Activated CD8-positive, alpha-beta T cell treated with anti-CD3 and anti-CD28 coated beads for 36 hours (primary cell): ENCODE measurements at places on chromosomes 3 and 15. TPM values are rescaled to one million over a fixed set of nuclear protein-coding genes. Genes with fewer than 3 reads are reported as not detected.

SAXO2 gene
- 2.8 TPM for total RNA-seq

ABCC5 gene
- total RNA-seq, result 16.2 TPM

FGF7 gene
- not detected for total RNA-seq

MEX3B gene
- total RNA-seq, result 0.69 TPM

AGBL1 gene
- total RNA-seq, result not detected

ALDH1A2 gene
- total RNA-seq, result 1.4 TPM

C3orf80 gene
- total RNA-seq, result 0.13 TPM

DTX3L gene
- 25.9 TPM for total RNA-seq

HDC gene
- total RNA-seq, result not detected

BFSP2 gene
- total RNA-seq, result 1.1 TPM

SMARCC1 gene
- total RNA-seq, result 113 TPM

TIMP4 gene
- not detected for total RNA-seq

DNA sequence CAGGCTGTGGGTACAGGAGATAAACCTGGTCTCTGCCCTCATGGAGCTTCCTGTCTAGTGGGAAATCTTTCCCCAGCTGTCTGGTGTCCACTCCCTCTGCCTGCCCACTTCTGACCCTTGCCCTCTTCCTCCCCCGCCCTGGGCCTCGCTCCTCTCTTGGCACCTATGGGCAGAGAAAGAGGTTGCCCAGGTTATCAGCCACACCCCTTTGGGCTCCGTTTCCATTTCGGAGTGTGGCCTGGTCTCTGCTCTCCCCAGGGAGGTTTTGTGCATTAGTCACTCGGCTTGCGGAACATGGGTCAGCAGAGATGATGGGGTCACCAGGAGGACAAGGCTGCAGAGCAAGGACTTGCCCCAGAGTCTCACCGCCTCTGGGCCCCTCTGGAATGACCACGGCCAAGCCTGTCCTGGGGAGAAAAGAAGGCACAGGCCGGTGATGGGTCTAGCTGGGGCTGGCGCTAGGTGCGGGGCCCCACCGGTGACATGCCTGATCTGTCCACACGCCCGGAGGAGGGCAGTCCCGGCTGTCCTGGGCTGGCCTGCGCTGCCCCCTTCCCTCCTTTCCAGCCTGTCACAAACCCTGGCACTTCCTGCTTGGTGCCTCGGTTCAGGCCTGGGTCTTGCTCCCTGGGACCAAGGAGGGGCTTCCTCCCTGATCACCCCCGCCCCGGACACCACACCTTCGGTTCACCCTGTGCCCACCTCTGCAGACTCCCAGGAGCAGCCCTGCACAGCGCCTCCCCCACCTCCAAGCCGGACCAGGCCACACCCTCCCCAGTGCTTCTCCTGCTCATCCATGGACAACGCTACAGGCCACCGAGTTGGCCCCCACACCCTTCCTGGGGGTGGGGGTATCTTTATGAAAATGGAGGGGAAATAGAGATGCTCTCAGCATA, 35.6 kb upstream of the MUC4 start:
- DNase-seq, result no peak
- peaks cover 7% of the 10 kb centered on the region for H3K4me1 ChIP-seq
- peaks cover 2% of the 10 kb centered on the region for H3K27me3 ChIP-seq

- DNase-seq, result no peak
- no peak overlapping the region for H3K4me3 ChIP-seq
- no peak overlapping the region for H3K27ac ChIP-seq
- peaks cover 8% of the 10 kb centered on the region for H3K4me1 ChIP-seq
- H3K36me3 ChIP-seq, result peaks cover 2% of the 10 kb centered on the region
These were observed 121.3 kb downstream of the CHST2 start for GRCh38 chr3:143240886-143241285.

DNA sequence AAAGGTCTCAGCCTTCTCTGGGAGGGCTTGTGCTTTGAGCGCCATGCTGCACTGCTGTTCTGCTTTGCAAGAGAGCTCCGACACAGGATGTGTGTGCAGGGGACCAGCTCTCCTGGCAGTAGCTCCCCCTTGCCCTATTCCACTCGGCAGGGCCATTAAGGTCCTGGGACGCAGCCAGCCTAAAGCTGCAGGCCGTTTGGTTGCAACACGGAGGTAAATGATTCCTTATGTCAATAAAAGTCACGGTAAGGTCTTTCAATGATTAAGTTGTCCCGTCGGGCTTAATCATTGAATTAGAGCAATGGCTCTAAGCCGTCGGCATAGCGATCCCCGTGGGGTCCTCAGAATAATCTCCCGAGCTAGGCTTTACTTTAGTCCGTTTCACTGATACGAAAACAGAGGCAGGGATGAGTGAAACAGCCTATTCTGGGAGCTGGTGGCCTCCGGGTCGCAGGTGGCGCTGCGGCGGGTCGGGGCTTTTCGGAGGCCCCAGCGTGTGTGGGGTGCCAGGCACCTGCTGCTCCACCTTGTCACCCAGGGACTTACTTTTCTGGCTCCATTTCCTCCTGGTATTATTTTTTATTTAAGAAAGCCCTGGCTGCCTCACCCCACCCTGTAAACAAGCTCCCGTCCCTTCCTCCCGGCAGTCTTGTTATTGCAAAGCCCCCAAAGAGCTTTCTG, 525.2 kb downstream of the OCA2 start:
- H3K27me3 ChIP-seq, result no peaks in the 10 kb centered on the region
- no peaks in the 10 kb centered on the region for H3K4me1 ChIP-seq
- no peak overlapping the region for H3K4me3 ChIP-seq
- DNase-seq, result no peak
- no peaks in the 10 kb centered on the region for H3K36me3 ChIP-seq

DNA sequence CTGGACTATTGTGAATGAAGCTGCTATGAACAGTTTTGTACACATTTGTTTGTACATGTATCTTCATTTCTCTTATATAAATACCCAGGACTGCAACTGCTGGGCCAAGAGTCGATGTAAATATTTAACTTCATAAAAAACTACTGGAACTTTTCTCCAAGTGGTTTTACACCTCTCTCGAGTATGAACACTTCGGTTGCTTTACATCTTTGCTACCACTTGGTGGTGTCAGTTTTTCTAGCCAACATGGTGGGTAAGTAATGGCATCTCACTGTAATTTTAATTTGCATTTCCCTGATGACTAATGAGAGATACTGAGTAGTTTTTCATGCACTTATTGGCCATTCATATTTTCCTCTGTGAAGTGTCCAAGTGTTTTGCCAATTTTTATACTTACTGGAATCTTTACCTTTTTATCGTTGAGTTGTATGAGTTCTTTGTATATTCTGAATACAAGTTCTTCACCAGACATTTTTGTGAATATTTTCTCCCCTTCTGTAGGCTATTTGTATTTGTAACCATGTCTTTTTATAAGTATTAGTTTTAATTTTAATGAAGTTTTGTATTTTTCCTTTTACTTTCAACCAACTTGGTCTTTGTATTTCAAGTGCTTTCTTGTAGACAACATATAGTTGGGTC, 44.4 kb downstream of the PCOLCE2 start:
- H3K36me3 ChIP-seq, result no peaks in the 10 kb centered on the region
- peaks cover 8% of the 10 kb centered on the region for H3K27me3 ChIP-seq
- H3K27ac ChIP-seq, result no peak overlapping the region
- H3K4me1 ChIP-seq, result no peaks in the 10 kb centered on the region

DNA sequence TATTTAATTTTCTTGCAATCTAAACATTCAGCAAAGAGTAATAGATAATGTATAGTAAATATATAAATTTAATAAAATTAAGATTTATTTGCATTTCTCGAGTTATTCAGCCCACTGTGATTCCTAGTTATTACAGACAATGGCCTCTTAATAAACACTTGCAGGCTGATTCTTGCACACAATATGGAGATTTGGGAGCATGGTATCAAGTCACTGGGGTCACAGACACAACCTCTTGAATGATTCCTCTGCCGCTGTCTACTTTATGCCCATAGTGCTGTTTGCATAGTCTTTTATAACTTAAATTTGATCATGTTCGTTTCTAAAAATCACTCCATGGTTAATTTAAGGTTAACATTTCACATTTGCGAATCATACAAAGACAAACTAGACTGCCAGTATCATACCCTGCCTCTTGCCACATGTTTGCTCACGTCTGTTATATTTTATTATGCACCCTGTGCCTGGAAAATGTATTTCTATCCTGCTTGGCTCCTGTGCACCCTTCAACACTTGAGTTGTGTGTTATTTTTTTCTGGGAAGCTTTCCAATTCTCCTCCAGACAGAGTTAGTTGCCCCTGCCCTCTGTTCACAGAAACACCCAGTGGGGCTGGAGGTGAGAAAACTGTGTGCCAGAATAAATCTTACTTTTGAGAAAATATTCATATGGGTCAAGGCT, 206.3 kb upstream of the ROBO1 start:
- no peaks in the 10 kb centered on the region for H3K27me3 ChIP-seq

DNA sequence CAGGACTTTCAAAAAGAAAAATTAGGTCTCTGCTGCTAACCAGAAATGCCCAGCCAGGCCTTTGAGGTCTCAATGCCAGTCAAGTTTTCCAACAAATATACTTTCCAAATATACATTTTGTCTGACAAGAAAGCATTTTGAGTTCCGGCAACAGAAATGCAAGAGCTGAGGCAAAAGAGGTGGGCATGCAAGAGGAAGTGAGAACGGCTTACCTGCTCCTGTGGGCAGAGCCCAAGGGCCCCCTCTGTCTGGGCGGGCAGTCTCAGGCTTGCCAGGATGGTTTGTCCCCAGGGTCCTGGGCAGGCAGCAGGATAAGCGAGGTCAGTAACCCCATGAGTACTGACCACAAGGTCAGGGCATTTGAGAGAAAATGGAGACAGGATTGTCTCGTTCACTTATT, 136.1 kb upstream of the TOPAZ1 start:
- H3K27me3 ChIP-seq, result peaks cover 26% of the 10 kb centered on the region
- H3K36me3 ChIP-seq, result no peaks in the 10 kb centered on the region

- no peaks in the 10 kb centered on the region for H3K36me3 ChIP-seq
- peaks cover 1% of the 10 kb centered on the region for H3K27me3 ChIP-seq
- no peak for DNase-seq
These were observed 73.9 kb upstream of the KCNH8 start for GRCh38 chr3:19074257-19074900.

GRCh38 chr3:160665784-160666526, 11.0 kb upstream of the ARL14 start:
- peaks cover 3% of the 10 kb centered on the region for H3K27me3 ChIP-seq
- peak overlapping the region; percentile 21 for H3K27ac ChIP-seq
- no peak overlapping the region for H3K4me3 ChIP-seq
- H3K36me3 ChIP-seq, result no peaks in the 10 kb centered on the region

DNA sequence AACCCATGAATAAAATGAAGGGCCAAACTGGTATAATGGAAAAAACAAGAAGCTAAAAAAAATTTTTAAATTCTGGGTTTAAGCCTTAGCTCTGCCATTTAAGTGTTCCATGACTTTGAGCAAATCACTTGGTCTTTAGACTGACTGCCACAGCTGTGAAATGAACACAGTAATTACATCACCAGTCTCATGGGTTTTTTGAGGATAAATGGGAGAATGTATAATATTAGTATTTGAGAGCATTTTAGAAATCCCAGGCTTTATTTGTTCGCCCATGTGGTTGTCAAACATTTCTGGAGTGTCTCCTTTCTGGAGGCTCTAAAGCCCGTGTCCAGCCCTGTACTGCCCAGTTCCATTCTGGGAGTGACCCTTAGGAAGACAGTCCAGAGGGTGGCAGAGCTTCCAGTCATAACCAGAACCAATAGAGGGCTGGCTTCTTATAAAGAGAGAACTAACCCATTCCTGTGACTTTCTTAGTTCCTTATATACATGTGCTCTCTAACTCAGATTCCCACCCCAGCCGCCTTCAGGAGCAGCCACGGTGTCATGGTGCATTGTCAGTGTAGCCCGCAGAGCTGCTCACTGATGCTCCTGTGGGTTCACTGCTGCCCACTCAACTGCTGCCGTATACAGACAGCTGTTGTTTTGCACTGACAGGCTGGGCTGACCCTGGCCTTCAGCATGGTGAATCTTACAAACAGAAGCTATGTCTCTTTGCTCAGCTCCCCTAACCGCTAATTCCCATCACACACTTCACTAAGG, 44.7 kb downstream of the BOC start:
- no peaks in the 10 kb centered on the region for H3K4me1 ChIP-seq
- H3K4me3 ChIP-seq, result no peak overlapping the region
- H3K27me3 ChIP-seq, result no peaks in the 10 kb centered on the region
- no peak for DNase-seq
- H3K36me3 ChIP-seq, result no peaks in the 10 kb centered on the region

DNA sequence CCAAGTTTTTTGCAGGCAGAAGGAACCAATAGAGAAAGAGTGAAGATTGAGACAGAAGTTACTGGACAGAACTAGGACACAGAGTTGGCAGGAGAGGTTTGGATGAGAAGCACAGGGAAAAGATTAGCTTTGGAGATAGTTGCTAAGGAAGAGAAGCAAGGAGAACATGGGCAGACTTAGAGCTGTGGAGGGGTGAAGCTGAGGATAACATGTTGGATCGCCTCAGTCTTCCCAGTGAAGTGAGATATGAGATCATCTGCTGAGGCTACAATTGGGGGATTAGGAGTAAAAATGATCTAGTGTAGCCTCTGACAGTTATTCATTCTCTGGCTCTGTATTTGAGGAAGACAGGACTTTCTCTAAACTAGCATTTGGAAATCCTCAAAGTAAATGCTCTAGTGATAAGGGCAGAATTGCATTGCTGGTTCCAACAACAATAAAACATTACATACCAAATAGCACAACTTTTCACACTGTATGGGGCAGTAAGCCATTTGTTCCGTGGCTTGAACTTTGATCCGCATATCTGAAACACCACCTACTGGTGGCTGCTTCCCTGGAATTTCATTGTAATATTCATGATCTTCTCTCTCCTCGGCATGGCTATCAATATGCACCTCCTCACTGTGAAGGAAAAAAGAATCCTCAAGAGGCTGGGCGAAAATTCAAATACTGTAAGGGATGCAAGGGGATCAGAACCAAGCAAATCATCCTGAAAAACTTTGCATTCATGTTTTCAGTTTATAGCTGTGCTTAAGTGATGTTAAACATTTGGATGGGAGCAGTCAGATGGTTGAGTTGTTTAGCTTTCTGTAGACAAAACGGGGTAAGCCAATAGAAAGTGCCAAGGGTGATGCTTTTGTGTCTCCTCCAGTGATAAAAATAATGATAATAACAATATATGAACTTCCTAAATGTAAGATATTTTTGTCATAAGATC, 22.2 kb upstream of the EID1 start:
- DNase-seq, result no peak
- no peaks in the 10 kb centered on the region for H3K4me1 ChIP-seq
- no peaks in the 10 kb centered on the region for H3K36me3 ChIP-seq
- H3K27me3 ChIP-seq, result peaks cover 7% of the 10 kb centered on the region
- H3K4me3 ChIP-seq, result no peak overlapping the region

- H3K27ac ChIP-seq, result no peak overlapping the region
- peaks cover 6% of the 10 kb centered on the region for H3K36me3 ChIP-seq
- H3K4me1 ChIP-seq, result no peaks in the 10 kb centered on the region
- H3K4me3 ChIP-seq, result no peak overlapping the region
- H3K27me3 ChIP-seq, result peaks cover 2% of the 10 kb centered on the region
These were observed 130.4 kb downstream of the PPM1L start for GRCh38 chr3:160886421-160886820.

GRCh38 chr3:11643201-11643603, 513 bp downstream of the VGLL4 start:
- peak overlapping the region; percentile 97 for H3K27ac ChIP-seq
- peaks cover 36% of the 10 kb centered on the region for H3K36me3 ChIP-seq
- H3K27me3 ChIP-seq, result no peaks in the 10 kb centered on the region
- peaks cover 36% of the 10 kb centered on the region for H3K4me1 ChIP-seq
- H3K4me3 ChIP-seq, result peak overlapping the region; percentile 94
